ENCODE measurements at places on chromosomes 5 and 9.
A peak's percentile ranks its signal among the peaks of the same experiment; 100 is the strongest.

GRCh38 chr5:13503017-13503416 lies 441.5 kb downstream of the DNAH5 start:
- DNase-seq = no peak

DNA sequence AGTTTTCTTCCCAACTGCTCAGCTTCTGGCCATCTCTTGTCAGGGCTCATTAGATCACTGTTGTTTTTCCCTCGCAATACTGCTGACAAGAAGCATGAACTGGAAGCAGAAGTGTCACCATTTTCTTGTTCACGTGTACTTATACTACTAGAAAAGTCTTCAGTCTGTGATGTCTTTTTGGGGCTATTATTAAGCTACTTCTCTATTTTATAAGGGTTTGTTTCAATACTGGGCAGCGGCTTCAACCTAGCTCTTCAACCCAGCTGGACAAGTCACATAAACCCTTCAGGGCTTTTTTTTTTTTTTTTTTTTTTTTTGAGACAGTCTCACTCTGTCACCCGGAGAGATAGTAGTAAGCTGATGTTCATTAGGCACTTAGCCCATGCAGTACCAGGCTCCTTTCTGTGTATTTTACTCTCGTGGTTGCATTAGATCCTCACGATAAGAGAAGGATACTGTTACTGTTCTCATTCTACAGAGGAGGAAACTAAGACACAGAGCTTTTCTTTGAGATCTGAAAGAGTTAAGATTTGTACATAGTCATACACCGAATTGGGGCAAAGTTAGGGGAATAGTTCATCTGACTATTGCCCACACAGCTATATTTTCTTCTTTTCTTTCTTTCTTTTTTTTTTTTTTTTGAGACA lies 20.5 kb downstream of the RAPGEF1 start:
- no peak for DNase-seq

- no peak for DNase-seq
These were observed 65.7 kb upstream of the TNFAIP8 start for GRCh38 chr5:119290161-119290569.

GRCh38 chr5:37400501-37400900 lies 21.4 kb downstream of the WDR70 start:
- peak; percentile 22 for DNase-seq

DNA sequence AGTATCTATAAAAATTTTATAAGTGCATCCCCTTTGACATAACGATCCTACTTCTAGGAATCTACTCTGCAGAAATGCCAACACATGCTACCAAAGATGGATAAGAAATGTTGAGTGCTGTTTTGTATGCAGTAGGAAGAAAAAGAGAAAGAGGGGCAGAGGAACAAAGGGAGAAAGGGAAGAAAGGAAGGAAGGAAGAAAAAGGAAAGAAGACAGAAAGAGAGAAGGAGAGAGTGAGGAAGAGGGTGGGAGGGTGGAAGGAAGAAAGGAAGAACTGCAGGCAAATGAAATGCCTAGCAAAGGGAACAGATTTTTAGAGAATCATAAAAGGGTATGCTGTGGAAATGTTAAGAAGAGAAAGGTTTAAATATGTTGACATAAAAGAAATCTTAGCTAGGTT lies 48.5 kb upstream of the ALDOB start:
- DNase-seq = no peak

- no peak for DNase-seq
These were observed 210.9 kb downstream of the FRMD3 start for GRCh38 chr9:83327323-83327722.

DNA sequence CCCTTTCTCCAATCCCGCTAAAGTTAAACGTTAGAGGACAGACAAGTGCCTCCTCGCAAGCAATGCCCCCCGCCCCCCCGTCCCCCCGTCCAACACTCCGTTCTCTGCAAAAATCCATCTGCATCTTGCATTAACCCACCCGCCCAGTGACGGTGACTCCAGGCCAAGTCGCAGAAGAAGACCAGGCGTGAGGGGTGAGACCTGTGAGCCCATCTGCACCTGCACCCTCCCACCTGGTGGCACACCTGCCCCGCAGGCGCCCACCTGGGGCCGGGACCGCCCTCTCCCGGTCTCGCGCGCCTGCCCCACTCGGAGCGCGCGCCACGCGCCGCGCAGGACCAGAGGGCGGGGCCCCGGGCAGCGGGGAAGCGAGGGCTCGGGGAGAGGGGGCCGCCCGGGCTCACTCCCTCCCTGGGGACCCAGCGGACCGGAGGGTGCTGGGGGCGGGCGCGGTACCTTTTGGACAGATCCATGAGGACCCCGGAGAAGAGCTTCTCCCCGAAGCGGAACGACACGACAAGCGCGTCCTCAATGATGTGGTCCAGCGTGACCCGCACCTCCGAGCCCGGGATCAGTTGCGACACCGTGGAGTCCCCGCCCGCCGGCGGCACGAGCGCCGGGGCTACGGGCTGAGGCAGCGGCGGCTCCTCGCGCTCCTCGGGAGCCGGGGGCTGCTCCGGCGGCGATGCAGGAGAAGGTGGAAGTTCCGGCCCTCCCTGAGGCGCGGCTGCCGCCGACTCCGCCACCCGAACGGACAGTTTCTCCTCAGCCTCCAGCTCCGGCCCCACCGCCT lies 705 bp downstream of the PWWP2A start:
- no peak for DNase-seq

Measured in non-pigmented ciliary epithelial cell (primary cell).